ENCODE measurements at places on chromosomes 4 and X.

GRCh38 chrX:22196149-22196548 lies 76.6 kb upstream of the CBLL2 start:
- no peak for DNase-seq

- DNase-seq = no peak
Observed at GRCh38 chrX:84258708-84259107, 70.7 kb upstream of the RPS6KA6 start.

DNA sequence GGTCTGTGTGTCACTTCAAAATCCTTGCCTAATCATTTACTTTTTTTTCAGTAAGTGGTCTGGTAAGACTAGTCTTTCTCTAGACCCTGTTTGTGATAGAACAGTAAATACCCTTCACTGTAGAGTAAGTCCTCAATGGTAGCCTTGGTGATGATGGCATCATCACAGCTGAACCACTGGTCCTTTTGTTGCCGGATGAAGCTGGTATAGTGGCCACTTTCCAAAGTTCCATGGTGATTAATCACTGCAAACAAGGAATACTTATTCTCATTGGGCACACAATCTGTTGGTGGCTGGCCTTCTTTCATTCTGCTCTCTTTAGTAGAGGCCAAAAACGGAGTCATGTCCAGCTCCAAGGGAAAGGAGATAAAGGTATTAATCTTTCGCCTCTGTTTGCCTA lies 2.9 kb downstream of the USP51 start:
- DNase-seq = no peak

- no peak for DNase-seq
Observed at GRCh38 chr4:84051089-84051488, 448.0 kb downstream of the NKX6-1 start.

GRCh38 chrX:96181605-96182004 lies 503.0 kb upstream of the DIAPH2 start:
- no peak for DNase-seq

DNA sequence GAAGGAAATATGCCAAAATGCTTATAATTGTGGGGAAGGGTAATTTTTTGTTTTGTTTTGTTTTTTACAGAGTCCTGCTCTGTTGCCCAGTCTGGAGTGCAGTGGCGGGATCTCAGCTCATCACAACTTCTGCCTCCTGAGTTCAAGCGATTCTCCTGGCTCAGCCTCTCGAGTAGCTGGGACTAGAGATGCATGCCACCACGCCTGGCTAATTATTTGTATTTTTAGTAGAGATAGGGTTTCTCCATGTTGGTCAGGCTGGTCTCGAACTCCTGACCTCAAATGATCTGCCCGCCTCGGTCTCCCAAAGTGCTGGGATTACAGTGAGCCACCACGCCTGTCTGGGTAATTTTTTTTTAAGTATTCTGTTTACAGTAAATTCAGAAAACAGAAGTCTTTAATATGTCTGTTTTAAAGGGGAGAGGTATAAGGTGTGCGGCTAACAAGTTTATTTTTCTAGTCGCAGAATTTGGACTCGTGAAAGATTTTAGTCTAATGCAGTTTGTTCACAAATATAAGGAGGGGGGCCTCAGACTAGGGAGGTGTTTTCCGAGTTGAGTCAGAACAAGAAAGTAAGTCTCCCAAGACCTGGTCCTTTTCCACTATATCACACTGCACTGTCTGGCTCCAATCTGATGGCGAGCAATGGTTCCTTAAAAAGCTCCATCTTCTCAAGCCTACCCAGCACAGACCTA lies 1.5 kb downstream of the ACSL1 start:
- no peak for DNase-seq

GRCh38 chrX:21972721-21973120 lies 32.2 kb downstream of the SMS start:
- DNase-seq = peak; percentile 44

DNA sequence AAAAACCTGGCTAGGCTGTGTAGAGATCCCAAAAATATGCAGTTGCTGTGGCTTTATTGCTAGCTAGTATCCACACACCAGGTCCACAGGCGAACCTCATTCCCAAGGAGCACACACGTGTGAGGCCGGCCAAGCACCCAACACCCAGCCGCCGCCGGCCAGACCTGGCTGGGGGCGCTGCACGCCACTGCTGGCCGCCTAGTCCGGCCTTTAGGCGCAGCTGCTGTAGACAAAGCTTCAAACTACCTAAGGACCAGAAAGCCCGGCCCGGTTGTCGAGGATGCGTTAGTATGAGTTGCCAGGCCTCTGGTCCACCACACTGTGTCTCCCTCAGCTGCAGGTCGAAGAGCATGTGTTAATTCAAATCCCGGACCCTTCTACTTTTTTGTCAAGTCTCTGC lies 3.1 kb downstream of the POU3F4 start:
- DNase-seq = no peak

- DNase-seq = no peak
Observed at GRCh38 chr4:98801259-98801725, 127.6 kb downstream of the EIF4E start.

DNA sequence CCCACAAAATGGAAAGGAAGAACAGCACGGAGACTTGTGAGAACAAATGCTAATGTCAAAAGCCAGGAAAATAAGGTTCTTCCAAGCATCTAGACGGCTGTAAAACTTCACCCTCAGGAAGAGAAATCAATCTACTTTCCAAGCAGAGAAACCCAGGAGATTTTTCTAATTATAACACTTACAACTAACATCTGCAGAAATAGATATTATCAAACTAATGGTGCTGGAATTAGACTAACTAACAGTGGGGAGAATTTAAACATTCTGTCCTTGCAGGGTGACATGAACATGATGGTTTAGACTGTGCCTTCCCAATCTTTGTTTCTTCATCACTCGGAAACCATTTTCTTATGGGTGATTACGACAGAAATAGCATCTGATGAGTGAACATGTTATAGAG lies 40.3 kb downstream of the SOD3 start:
- no peak for DNase-seq

GRCh38 chr4:7886007-7886973 lies 53.4 kb downstream of the AFAP1 start:
- no peak for DNase-seq

DNA sequence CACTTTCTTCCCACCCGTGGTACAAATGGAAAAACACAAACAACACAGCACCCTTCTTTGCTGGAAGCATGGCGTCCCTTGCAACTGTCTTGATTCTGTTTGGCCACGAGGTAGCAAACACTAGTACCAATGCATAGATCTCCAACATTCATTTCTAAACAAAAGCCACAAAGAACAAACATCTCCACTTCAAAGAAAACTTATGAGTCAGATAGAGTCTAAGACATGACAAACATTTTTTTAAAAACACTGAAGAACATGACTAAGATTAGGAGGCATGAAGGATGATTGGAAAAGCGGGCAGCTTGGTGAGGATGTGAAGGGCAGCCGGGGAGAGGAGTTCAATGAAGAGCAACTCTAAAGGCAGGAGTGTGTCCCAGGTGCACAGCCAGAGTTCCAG lies 197.6 kb upstream of the FAM9B start:
- DNase-seq = no peak

- no peak for DNase-seq
Observed at GRCh38 chr4:26030260-26030667, 116.2 kb downstream of the SMIM20 start.

DNA sequence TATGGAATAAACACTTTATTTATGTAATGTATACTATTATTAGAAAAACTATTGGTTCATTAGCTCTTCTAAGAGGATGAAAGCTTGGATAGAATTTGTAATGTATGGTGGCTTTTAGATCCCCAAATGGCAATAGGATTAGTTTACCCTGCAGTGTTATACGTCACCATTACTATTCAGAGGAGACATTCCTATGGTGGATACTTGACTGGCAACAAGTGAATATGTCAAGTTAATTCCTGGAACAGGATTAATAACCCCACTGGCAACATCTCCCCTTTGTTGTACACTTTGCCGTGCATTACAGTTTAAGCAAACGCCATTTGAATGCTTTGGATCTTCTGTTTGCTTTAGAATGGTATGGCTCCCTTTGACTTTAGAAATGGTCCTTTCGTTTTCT lies 420.3 kb downstream of the FAM47B start:
- DNase-seq = no peak
